ENCODE measurements at places on chromosomes 12 and 14.

GRCh38 chr14:32311294-32312009 lies 17.6 kb upstream of the AKAP6 start:
- peaks cover 14% of the 10 kb centered on the region for H3K4me1 ChIP-seq
- no peak overlapping the region for H3K27ac ChIP-seq
- no peaks in the 10 kb centered on the region for H3K27me3 ChIP-seq

DNA sequence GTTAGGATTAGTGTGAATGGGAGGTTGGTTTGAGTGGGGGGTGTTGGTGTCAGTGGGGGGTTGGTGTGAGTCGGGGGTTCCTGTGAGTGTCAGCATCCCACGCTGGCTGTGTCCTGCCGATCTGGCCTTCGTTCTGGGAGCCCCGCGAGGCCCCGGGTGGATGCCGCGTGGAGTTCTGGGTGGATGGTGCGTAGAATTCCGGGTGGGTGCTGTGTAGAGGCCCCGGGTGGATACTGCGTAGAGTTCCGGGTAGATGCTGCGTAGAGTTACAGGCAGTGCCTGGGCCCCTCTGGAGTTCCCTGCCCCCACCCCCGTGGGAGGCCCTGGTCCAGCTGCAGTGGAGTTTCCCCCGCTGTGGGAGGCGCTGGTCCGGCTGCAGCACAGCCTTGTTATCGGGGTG lies 8.7 kb downstream of the NOC4L start:
- DNase-seq = no peak
- no peak overlapping the region for H3K27ac ChIP-seq
- H3K4me3 ChIP-seq = no peak overlapping the region
- H3K27me3 ChIP-seq = no peaks in the 10 kb centered on the region
- peaks cover 2% of the 10 kb centered on the region for H3K36me3 ChIP-seq

GRCh38 chr12:50101663-50102062 lies 2.1 kb upstream of the GPD1 start:
- H3K36me3 ChIP-seq = peaks cover 33% of the 10 kb centered on the region
- H3K4me3 ChIP-seq = no peak overlapping the region
- peaks cover 49% of the 10 kb centered on the region for H3K4me1 ChIP-seq
- no peaks in the 10 kb centered on the region for H3K27me3 ChIP-seq
- peak; percentile 55 for DNase-seq

- no peak for DNase-seq
- no peak overlapping the region for H3K27ac ChIP-seq
- H3K27me3 ChIP-seq = peaks cover 2% of the 10 kb centered on the region
- no peak overlapping the region for H3K4me3 ChIP-seq
- H3K4me1 ChIP-seq = peaks cover 35% of the 10 kb centered on the region
- no peaks in the 10 kb centered on the region for H3K36me3 ChIP-seq
These were observed 29.0 kb upstream of the SMUG1 start for GRCh38 chr12:54217774-54218241.

GRCh38 chr12:75568801-75569200 lies 57.4 kb upstream of the KRR1 start:
- DNase-seq = no peak
- H3K4me1 ChIP-seq = peaks cover 14% of the 10 kb centered on the region
- H3K27ac ChIP-seq = no peak overlapping the region
- H3K36me3 ChIP-seq = no peaks in the 10 kb centered on the region
- no peak overlapping the region for H3K4me3 ChIP-seq

DNA sequence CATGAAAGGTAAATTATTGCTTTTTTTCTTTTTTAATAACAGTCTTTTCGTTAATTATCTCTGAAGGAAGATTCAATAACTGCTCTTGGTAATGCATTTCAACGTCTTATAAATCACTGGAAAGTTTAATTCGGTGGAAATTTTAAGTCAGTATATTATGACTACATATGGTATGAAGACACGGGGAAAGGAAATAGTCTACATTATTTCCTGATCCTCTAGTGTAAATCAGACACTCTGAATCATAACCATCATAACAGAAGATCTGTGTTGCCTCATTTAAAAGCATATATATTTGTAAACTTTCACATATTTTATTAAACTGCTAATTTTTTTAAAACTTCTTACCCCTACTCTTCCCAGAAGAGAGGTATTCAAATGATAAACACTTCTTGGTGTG lies 53.7 kb downstream of the EFCAB11 start:
- no peak overlapping the region for H3K4me3 ChIP-seq
- no peak overlapping the region for H3K27ac ChIP-seq
- no peaks in the 10 kb centered on the region for H3K4me1 ChIP-seq
- no peaks in the 10 kb centered on the region for H3K36me3 ChIP-seq
- DNase-seq = no peak

- no peak for DNase-seq
- no peaks in the 10 kb centered on the region for H3K4me1 ChIP-seq
- no peaks in the 10 kb centered on the region for H3K27me3 ChIP-seq
- no peak overlapping the region for H3K27ac ChIP-seq
- H3K36me3 ChIP-seq = no peaks in the 10 kb centered on the region
- H3K4me3 ChIP-seq = no peak overlapping the region
These were observed 2.9 kb upstream of the CLEC1A start for GRCh38 chr12:10101648-10102220.

DNA sequence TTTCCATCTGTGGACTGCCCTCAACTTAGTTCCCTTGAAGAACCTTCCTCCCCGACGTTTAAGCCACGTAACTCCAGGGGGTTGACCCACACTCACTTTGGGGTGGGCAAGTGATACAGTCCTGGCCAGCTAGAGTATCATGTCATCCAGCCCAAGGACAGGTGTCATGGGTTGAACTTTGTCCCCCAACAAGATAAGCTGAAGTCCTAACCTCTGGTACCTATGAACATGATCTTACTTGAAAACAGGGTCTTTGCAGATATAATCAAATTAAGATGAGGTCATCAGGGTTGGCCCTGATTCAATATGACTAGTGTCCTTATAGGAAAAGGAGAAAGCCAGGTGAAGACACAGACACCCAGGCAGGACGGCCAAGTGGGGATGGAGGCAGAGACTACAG lies 68.6 kb downstream of the ITPK1 start:
- DNase-seq = no peak
- no peak overlapping the region for H3K4me3 ChIP-seq
- H3K36me3 ChIP-seq = no peaks in the 10 kb centered on the region
- no peaks in the 10 kb centered on the region for H3K27me3 ChIP-seq
- H3K27ac ChIP-seq = no peak overlapping the region
- H3K4me1 ChIP-seq = peaks cover 77% of the 10 kb centered on the region

- no peaks in the 10 kb centered on the region for H3K36me3 ChIP-seq
- DNase-seq = no peak
- no peaks in the 10 kb centered on the region for H3K27me3 ChIP-seq
- no peak overlapping the region for H3K4me3 ChIP-seq
- H3K4me1 ChIP-seq = no peaks in the 10 kb centered on the region
- H3K27ac ChIP-seq = no peak overlapping the region
These were observed 1082.9 kb downstream of the BCL11B start for GRCh38 chr14:98189062-98189461.

DNA sequence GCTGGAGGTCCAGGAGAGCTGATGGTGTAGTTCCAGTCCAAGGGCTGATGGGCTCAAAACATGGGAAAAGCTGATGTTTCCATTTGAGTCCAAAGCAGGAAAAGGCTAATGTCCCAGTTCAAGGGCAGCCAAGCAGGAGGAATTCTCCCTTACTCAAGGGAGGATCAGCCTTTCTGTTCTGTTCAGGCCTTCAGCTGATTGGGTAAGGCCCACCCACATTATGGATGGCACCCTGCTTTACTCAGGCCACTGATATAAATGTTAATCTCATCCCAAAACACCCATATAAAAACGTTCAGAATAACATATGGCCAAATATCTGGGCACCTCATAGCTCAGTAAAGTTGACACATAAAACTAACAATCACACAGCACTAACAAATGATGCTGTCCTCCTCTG lies 64.1 kb downstream of the SAMD4A start:
- H3K4me1 ChIP-seq = peaks cover 23% of the 10 kb centered on the region
- no peak for DNase-seq
- no peak overlapping the region for H3K27ac ChIP-seq

DNA sequence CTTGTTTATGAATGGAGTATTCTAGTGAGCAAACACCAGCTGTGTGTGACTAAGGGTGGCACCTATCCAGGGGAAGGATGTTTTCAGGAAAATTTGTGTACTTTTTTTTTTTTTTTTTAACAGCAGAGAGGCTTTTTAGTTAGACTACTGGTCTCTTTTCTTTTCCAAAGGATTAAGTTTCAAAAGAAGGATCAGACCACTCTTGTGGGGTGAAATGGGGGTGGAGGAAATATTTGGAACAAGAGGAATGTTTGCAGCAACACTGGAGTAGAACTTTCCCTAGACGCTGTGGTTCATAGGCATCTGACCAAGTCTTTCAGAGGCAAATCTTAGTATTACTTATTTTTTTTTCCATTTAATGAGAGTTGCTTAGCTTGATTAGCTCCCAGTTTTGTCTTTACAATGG lies 21.1 kb downstream of the NUBPL start:
- no peak overlapping the region for H3K27ac ChIP-seq
- no peak for DNase-seq
- no peak overlapping the region for H3K4me3 ChIP-seq
- H3K27me3 ChIP-seq = no peaks in the 10 kb centered on the region
- peaks cover 10% of the 10 kb centered on the region for H3K4me1 ChIP-seq

GRCh38 chr14:35897616-35898111 lies 71.5 kb downstream of the BRMS1L start:
- no peaks in the 10 kb centered on the region for H3K27me3 ChIP-seq
- no peak overlapping the region for H3K4me3 ChIP-seq
- no peak overlapping the region for H3K27ac ChIP-seq
- no peaks in the 10 kb centered on the region for H3K36me3 ChIP-seq
- DNase-seq = peak; percentile 50
- H3K4me1 ChIP-seq = no peaks in the 10 kb centered on the region

DNA sequence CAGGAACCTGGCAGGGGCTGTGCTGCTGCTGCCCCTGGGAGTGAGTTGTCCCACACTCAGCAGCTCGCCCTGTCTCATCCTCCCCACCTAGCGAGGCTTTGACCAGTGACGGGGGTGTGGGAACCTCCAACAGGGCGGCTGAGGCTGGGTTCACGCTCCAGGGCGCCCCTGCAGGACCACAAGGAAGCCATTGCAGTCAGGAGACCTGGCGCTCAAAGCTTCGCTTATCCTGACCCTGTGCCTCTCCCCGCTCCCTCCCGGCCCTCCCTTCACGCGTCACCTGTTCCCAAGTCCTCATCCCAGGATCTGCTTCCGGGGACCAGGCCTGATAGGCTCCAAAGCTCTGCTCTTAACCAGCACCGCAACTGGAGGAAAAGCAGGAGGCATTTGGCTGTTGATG lies 272.0 kb upstream of the SFSWAP start:
- no peak overlapping the region for H3K27ac ChIP-seq
- no peaks in the 10 kb centered on the region for H3K36me3 ChIP-seq
- H3K4me3 ChIP-seq = no peak overlapping the region
- H3K27me3 ChIP-seq = peaks cover 2% of the 10 kb centered on the region
- H3K4me1 ChIP-seq = no peaks in the 10 kb centered on the region

DNA sequence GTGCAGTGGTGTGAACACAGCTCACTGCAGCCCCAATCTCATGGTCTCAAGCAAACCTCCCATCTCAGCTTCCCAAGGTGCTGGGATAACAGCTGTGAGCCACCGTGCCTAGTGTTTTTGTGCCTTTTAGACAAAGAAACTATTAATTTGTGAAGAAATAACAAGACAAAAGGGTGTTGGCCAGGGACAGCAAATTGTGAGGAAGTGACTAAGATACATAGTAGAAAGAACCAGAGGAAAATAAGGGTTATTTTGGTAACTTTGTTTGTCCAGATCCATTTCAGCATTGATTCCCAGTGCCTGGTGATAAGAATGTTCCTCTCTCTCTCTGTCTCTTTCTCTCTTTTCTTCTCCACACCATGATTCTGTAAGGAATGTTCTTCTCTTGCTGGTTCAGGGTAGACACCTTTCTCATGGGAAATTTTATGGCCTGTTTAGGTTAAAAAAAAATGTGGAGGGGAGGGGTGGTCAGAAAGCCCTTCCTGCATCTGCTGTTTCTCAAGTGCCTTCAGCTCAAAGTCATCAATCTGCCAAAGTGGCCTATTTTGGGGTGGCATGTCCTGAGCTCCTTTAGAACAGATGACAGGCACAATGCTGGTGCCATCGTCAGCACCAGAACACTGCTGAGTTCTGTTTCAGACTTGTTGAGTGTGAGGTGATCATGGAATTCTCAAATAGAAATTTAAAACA lies 184.4 kb upstream of the EEA1 start:
- H3K4me1 ChIP-seq = peaks cover 35% of the 10 kb centered on the region
- H3K36me3 ChIP-seq = no peaks in the 10 kb centered on the region
- no peak for DNase-seq
- no peaks in the 10 kb centered on the region for H3K27me3 ChIP-seq

DNA sequence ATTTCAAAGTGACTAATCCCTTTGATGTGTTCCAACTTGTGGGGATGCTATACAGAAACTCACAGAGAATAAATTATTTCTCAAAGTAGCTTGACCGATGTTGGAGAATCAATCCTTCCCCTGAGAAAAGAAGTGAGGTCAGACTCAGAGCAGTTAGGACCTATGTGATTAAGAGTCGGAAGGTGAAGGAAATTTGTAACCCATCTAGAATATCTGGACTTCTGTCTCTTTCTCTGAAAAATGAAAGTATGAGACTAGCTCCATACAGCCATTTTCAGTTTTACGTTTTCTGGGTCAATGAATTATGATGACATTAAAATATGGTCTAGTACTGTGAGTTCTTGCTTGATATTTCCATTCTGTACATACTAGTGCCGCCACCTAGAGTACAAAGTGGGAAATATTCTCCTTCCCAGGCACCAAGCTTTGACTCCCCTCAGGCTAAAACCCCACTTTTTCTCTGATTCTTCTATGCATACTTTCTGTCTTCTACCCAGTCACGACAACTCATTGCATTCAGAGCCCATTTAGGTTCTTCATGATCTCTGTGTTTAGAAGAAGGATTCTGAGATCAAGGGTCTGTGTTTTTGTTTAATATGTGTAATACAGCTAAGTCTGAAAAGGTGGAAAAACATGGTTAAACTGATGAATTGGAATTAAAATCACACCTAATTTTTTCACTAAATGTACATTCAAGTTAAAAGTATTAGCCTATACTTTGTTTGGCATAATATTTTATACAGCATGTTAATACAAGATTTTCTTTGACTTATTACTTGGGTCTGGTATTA lies 6.9 kb upstream of the NTS start:
- H3K4me1 ChIP-seq = no peaks in the 10 kb centered on the region
- H3K27ac ChIP-seq = no peak overlapping the region

All from HepG2 (cell line).